Renal cortex interstitium (tissue), 15 donors: ENCODE measurements at places on chromosomes 4 and X. TPM values are rescaled to one million over a fixed set of nuclear protein-coding genes. Genes with fewer than 3 reads are reported as not detected.

GRCh38 chr4:133131829-133132460 lies 17.1 kb upstream of the PCDH10 start:
- DNase-seq = no peak

GRCh38 chrX:20857746-20858145 lies 516.5 kb upstream of the CNKSR2 start:
- DNase-seq = no peak

- DNase-seq = no peak
Measured at GRCh38 chrX:20913760-20914159, 460.5 kb upstream of the CNKSR2 start.

BMP15 gene
- polyA plus RNA-seq = not detected

DKK2 gene
- 6.2 TPM for polyA plus RNA-seq
